ENCODE measurements at places on chromosomes 7 and 10. TPM values are rescaled to one million over a fixed set of nuclear protein-coding genes. Genes with fewer than 3 reads are reported as not detected.

- no peak for DNase-seq
Measured at GRCh38 chr10:75593692-75594556, 162.5 kb downstream of the LRMDA start.

GRCh38 chr10:102527546-102527945 lies 23.8 kb downstream of the SUFU start:
- no peak for DNase-seq

The SPOCK2 gene
- total RNA-seq = 4.8 TPM

The SLC16A12 gene
- total RNA-seq = not detected

DNA sequence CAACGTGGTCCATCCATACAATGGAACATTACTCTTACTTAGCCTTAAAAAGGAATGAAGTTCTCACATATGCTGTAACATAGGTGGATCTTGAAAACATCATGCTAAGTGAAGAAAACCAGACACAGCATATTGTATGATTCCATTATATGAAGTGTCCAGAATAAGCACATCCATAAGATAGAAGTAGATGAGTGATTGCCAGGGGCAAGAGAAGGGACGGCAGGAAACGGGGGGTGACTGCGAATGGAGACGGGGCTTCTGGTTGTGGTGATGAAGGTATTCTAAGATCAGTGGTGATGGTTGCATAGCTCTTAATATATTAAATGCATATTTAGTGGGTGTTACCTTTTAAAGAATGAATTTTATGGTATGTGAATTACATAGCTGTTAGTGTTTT lies 29.8 kb downstream of the UBE3C start:
- no peak for DNase-seq

The LIPF gene
- total RNA-seq = not detected

DNA sequence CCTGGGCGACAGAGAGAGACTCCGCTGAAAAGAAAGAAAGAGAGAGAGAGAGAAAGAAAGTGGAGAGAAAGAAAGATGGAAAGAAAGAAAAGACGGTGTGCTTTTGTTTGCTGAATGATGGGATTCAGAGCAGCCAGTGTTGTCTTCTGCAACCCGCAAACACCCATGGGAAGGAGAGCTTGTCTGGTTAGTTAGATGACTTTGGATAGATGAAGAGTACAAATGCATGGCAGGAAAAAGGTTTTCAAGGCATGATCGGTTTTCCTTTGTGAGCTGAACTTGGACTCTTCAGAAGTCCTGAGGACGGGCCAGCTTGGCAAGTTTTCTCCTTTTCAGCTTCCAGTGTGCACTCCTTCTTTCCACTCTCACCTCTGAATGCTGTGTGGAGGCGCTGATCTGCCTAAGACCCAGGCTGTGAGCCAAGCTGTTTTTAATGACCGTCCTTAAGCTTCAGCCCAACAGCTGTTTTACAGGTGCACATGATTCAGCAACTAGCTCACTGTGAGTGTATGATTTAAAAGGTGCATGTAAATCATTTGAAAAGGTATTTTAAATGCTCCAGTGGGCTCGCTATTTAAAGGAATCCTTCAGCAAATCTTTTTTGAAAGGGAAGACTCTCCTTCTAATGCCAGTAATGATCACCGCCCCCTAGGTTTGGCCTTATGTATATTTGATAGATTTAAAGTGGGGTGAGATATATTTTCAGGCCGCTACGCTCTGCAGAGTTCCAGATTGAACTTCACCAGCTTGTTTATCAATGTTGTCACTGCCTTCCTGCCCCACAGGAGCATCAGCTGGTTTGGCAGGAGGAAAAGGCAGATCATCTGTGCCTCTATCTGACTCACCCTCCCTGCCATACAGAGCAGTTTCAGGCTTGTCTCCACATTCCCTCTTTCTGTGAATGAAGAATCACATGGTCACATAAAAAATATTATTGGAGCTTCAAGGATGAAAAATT lies 115.0 kb downstream of the PLXDC2 start:
- no peak for DNase-seq

DNA sequence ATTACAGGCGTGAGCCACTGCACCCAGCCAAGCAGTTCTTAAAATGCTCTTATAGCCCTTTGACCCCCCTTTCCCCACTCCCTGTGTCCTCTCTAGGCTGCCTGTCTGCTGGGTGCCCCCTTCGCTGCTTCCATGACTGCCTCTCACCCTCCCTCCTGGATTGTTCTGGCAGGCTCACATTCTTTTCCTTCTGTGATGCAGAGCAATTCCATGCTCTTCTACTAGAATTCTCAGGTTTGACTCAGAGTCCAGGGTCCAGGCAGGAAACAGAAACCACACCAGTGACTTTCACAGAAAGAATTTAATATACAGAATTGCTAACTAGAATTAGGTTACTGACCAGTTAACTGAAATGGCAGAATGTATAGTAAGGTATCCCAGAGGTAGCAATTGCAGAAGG lies 244.8 kb downstream of the BAMBI start:
- no peak for DNase-seq

The FAM25C gene
- not detected for total RNA-seq

GRCh38 chr7:66043681-66044497 lies 31.7 kb upstream of the ASL start:
- DNase-seq = no peak

DNA sequence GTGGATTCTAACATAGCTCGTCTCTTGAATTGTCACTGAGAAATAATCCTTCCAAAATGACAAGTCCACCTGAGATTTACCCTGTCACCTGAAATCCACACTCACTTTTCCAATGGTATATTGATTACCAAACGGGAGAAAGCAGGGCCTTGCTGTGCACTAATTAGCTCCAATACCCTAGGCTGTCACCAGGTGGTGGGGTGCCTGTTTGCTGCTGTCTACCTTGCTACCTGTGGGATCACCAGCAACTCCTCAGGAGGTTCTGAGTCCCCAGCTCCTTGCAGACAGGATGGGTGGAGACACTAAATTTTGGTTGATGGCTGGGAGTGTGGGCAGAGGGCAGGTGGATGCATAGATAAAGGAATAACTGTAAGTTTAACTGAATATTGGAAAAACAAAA lies 237.2 kb upstream of the ZNF32 start:
- no peak for DNase-seq

The MALRD1 gene
- total RNA-seq = not detected

GRCh38 chr10:666237-667012 lies 23.0 kb downstream of the DIP2C start:
- no peak for DNase-seq

- DNase-seq = no peak
Measured at GRCh38 chr7:15397922-15398760, 163.7 kb downstream of the AGMO start.

DNA sequence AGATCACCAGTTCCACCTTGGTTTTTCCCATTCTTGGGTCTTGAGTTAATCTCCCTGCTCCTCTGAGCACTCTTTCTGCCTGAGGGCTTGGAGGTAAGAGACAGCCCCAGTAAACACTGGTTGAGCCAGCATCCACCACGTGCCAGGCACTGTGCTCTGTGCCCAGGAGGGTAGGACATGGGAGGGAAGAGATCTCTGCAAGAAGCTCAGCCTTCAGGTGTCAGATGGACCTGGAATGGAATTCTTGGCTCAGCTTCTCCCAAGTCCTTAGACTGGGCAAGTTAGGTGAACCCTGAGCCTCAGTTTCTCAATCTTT lies 2.5 kb downstream of the ZYX start:
- DNase-seq = no peak

- no peak for DNase-seq
Measured at GRCh38 chr10:48478469-48478868, 126.4 kb downstream of the ARHGAP22 start.

DNA sequence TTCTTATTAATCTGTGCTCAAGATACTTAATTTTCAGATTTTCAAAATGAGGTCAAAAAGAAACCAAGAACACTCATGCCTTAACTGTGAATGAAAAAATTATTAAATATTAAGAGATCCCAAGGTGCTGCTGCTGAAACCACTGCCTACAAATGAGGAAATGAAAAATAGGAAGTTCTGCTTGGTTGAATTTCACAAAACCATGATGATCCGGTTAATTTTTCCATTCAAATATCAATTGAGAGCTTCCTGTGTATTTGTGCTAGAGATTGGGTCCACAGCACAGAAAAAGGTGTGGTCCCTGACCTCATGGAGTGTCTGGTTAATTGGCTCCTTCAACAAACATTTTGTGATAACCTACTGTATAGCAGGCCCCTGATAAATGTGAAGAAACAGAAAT lies 132.7 kb upstream of the YAE1 start:
- no peak for DNase-seq

DNA sequence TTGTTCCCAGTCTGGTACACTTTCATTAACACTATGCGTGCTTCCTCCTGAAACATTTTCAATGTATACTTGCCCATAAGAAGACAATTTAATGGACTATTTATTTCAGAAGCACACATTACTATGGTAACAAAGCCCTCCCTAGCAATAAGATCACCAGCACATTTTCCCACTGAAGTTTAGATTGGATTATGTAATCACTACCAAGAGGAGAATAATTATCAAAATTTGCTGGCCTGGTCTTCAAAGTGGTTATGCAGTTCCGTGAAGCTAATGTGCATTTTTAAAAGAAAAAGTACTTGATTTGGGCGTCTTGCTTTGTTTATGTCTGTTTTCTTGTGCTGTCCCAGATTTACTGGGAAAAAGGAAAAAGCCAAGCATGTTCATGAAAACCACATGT lies 61.9 kb downstream of the AP3M1 start:
- no peak for DNase-seq

DNA sequence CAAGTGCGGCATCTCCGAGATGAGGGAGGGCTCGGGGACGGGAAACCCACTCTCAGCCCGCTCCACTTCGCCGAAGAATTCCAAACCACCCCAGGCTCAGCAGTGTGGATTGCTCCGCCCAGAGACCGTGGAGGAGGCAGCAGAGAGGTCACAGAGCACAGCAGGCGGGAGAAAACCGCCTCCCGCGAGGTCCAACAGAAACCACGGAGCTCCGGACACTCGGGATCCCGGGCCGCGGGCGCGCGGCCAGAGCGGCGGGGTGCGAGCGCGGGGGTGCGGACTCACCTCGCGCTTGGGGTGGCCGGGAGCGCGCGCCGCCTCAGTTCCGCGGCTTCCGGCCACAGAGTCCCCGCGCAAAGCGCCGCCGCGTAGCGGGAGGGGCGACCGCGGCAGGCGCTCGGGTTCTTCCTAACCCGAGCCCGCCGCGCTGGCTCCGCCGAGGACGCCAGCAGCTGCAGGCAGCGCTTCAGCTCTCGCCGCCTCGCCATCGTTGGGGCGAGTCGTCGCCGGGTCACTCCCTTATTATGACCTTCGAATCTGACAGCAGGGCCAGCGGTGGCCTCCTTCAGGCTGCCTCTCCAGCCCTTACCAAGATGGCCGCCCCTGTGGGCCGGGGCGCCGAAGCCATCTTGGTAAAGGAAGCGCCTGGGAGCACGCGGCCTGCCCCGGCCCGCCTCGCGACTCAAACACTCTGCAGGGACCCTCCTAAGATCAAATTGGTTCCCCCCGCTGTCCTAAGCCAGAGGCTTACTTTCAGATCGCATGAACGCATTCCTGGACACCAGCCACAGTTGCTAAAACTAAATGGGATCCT lies at the start of gene NAPEPLD:
TSS of gene NAPEPLD (minus strand) at position 106 of the 814 bp plus-strand sequence. CDS start 20,323 bp downstream, outside the sequence.
- DNase-seq = peak; percentile 69

GRCh38 chr10:122882766-122883165 lies 3.4 kb upstream of the FAM24B start:
- DNase-seq = no peak

The IDI2 gene
- total RNA-seq = not detected

- DNase-seq = no peak
Measured at GRCh38 chr7:116769546-116769945, 92.8 kb upstream of the CAPZA2 start.

GRCh38 chr7:18948521-18948920 lies 168.9 kb downstream of the TWIST1 start:
- no peak for DNase-seq

GRCh38 chr7:151010307-151011096 lies 13.8 kb downstream of the ATG9B start:
- DNase-seq = no peak

GRCh38 chr7:128065872-128066271 lies 34.6 kb upstream of the LRRC4 start:
- DNase-seq = no peak

The SLC25A28 gene
- 42.8 TPM for total RNA-seq

GRCh38 chr10:112750427-112751167 lies 199.4 kb upstream of the TCF7L2 start:
- no peak for DNase-seq

DNA sequence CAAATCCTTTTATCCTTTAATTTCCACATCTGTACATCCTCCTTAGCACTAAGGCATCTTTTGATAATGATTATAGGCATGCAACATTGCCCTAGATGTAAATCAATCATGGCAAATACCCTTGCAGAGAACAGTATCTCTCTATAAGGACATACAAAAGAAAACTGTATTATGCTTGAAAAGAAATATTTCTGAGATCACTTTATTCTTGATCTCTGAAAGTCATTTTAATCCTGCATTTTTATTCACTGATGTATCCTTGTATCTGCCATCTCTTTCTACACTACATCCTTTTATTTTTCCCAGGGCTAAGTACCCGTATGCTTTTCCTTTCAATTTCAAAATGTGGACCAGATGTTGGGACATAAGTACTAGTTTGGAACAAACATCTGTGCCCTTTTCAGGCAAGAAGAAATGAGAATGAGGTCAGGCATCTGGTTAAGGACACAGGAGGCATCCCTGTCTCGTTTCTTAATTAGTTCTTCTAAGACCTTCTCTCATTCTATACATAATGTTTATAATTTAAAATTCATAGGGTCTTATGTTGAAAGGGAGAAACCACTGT lies 338.6 kb downstream of the CNTNAP2 start:
- no peak for DNase-seq

DNA sequence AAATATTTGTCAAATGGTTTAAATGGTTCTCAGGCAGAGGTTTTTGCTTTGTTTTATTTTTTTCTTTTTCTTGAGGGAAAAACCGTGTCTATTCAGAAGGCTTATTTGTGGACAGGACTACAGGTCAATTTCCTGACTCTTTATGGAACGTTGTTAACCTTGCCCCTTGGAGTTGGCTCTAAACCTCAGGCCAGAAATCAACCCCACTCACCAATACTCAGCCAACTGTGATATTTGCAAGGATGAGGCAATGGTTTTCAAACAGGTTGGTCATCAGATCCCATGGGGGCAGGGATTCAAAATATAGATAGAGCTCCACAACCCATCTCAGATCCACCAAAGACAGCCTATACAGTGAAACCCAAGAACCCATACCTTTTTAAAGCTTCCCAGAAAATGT lies 10.2 kb downstream of the PDLIM1 start:
- no peak for DNase-seq

The CYP3A5 gene
- 0.31 TPM for total RNA-seq

DNA sequence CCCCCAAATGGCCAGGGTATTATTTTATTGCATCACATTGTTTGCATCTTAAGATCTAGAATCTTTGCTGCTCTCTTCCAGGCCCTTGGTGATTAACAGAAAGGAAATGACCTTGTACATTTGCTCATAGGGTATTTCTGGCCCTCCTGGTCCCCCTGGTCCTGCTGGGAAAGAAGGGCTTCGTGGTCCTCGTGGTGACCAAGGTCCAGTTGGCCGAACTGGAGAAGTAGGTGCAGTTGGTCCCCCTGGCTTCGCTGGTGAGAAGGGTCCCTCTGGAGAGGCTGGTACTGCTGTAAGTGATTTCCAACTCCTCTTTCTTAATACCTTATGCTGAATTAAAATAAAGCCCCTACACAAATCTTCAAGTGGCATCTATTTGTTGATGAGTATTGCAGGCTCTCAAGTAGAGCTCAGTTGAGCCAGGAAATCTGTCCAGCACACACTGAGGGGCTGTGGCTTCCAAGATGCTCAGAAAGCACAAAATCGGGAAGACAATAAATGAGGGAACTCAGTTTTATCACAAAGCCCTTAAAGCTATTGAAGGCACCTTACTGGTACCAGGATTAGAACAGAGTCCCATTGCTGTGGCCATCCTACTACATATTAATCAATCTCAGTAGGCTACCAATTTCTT lies 28.2 kb downstream of the COL1A2 start:
- DNase-seq = no peak

GRCh38 chr10:64054392-64054791 lies 533.2 kb downstream of the REEP3 start:
- no peak for DNase-seq
